Effector memory CD8-positive, alpha-beta T cell (primary cell): ENCODE measurements at places on chromosomes 2 and 18.
A peak's percentile ranks its signal among the peaks of the same experiment; 100 is the strongest.

GRCh38 chr18:60180671-60181070 lies 191.9 kb downstream of the MC4R start:
- no peak for DNase-seq

DNA sequence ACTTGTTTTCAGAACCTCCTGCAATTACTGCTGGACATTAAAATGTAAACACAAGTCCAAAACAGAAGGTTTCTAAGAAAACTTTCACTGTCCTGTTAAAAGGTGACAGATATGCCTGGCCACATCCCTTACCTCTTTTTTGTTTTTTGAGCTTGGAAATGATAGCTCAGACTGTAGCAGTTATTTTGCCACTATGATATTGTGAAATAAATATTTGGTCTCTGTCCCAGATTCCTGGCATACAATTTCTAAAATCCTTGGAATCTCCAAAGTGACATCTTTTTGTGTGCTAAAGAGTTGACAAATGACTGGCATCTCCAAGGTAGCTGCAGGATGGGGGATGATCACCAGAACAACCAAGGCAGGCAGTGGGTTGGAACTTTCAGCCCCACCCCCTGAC lies 16.8 kb downstream of the TPGS2 start:
- no peak for DNase-seq

- DNase-seq = no peak
Observed at GRCh38 chr2:114642988-114643553, 200.6 kb downstream of the DPP10 start.

DNA sequence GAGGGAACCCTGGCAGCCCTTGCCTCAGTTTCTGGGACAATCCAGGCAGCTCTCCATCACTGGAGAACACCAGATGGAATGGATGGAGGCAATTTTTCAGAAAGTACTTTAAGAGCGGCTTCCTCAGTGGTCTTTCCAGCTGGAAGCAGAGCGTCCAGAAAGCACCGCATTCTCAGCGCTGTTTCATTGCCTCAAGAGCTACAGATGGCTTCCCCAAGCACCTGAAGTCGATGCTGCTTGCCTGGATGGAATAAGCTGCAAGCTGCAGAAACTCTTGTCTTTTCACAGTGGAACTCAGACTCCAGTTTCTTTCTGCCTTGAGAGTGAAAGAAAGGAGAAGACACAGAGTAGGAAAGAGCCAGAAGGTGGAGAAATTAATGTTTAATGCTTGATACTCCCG lies 766.9 kb downstream of the TDRD15 start:
- DNase-seq = no peak

- DNase-seq = peak; percentile 43
Observed at GRCh38 chr18:47756364-47757016, 174.0 kb downstream of the SMAD2 start.

GRCh38 chr2:71561441-71562267 lies 108.3 kb downstream of the DYSF start:
- DNase-seq = no peak

DNA sequence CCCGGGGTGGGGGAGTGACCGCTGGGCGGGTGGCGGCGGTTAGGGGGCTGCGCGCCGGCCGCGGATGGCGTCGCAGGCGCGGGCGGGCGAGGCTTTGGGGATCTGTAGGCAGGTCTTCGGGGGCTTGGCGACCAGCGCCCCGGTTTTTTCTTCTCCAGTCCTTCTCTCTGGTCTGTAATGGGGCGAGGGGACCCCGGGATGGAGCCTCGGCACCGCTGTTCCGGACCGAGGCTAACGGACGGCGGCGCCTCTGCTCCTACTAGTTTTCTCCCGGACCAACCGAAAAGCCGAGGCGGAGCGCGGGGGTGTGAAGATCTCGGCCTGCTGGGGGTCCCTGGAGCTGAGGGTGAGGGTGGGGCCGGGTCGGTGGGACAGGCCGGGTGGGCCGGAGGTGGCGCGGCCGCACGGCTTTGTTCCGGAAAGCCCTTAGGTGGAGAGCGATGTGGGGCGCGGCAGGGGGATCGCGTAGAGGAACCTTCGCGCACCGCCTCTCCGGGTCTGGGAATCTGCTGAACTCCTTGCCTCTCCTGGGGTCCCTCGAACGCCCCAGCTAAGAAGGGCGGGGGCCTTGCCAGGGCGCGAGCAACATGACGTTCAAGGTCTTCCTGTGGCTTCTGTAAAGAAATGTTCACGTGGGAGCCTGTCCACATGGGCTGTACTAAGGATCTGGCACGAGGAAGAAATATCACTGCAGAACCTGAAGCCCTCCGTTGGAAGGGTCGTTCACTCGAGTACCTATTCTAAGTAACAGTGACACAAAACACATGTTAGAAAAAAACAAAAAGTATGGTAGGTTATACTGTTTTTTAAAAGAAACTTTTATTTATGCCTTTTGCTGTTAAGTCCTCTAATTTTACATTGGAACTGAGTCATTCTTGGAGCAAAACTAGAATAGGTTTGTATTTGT lies 861 bp downstream of the SLC39A10 start:
- peak; percentile 57 for DNase-seq

DNA sequence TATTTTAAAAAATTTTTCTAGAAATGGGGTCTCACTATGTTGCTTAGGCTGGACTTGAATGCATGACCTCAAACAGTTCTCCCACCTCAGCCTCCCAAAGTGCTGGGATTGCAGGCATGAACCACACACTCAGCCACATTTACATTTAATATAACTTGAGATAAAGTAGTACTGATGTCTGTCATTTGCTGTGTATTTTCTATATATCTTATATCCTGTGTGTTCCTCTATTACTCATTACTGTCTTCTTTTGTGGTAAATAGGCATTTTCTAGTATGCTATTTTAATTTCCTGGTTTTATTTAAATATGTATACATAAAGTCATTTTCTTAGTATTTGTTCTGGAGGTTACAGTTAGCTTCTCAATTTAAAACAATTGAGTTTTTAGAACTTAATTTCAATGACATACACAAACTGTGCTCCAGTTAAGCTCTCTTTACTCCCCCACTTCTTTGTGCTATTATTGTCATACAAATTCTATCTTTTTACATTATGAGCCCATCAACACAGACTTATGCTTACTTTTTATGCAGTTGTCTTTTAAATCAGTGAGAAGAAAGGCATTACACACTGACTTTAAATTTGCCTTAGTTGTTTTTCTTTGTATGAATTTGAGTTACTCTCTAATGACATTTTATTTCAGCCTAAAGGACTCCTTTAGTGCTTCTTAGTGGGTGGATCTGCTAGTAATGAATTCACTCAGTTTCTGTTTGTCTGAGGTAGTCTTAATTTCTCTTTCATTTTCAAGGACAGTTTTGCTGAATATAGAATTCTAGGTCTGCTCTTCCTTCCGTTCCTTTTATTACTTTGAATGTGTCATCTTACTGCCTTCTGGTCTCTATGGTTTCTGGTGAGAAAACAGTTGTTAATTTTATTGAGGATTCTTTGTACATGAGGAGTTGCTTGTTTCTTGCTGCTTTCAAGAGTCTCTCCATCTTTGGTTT lies 6.2 kb upstream of the INPP4A start:
- no peak for DNase-seq

DNA sequence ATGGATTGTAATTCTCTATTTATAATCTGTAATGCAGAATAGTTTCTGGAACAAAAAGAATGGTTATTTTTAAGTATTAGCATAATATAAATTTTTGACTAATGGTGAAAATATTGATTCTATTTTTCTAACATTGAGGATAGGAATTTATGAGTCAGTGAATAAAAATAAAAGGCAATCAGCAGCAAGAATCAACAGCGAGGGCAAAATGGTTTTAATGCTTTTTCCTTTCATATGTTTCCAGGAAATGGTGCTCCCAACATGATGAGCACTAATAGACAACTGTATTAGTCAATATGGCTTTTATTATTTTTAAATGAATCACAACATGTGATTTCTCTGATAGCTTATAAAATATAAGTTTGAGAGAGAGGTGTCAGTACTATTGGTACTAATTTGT lies 90.7 kb upstream of the TFPI start:
- DNase-seq = no peak

DNA sequence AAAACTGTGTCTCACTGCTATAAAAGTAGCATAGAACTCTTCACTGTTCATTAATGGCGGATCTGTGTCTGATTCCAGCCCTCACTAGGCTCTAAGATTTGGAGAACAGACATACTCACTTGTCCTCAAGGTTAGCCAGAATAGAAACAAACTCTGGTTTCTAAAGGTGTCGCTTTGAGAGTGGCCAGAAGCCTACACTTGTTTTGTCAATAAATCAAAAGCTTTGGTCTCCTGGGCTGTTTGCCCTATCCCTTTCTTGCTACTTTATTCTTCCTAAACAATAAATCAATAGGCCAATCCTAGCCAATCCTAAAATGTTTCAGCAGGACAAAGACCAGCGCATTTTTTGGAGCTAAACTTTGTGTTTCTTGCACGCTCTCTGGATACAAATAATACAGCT lies 1064.6 kb upstream of the CHAC2 start:
- no peak for DNase-seq

DNA sequence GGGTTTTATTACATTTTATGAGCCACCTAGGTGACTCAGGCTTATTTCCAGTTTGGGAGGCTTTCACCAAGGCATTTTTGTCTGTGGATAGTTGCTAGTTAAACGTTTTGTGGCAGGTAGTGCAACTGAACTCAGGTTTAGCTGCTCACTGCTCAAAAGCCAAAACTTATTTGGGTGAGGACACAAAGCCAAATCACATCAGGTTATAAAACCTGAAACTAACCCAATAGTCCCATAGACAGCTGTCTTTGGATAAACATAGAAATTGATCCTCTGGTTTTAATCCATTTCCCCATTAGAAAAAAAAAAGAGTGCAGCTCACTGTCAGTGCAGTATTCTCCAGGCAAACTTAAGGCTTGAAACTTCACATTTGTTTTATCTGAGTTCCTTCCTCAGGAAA lies 362.6 kb upstream of the TFPI start:
- DNase-seq = no peak

- peak; percentile 25 for DNase-seq
Observed at GRCh38 chr18:63788447-63789096, 13.4 kb downstream of the SERPINB7 start.

GRCh38 chr18:5389356-5389755 lies 93.8 kb upstream of the ZBTB14 start:
- no peak for DNase-seq

- no peak for DNase-seq
Observed at GRCh38 chr18:6866552-6867085, 137.1 kb downstream of the ARHGAP28 start.

DNA sequence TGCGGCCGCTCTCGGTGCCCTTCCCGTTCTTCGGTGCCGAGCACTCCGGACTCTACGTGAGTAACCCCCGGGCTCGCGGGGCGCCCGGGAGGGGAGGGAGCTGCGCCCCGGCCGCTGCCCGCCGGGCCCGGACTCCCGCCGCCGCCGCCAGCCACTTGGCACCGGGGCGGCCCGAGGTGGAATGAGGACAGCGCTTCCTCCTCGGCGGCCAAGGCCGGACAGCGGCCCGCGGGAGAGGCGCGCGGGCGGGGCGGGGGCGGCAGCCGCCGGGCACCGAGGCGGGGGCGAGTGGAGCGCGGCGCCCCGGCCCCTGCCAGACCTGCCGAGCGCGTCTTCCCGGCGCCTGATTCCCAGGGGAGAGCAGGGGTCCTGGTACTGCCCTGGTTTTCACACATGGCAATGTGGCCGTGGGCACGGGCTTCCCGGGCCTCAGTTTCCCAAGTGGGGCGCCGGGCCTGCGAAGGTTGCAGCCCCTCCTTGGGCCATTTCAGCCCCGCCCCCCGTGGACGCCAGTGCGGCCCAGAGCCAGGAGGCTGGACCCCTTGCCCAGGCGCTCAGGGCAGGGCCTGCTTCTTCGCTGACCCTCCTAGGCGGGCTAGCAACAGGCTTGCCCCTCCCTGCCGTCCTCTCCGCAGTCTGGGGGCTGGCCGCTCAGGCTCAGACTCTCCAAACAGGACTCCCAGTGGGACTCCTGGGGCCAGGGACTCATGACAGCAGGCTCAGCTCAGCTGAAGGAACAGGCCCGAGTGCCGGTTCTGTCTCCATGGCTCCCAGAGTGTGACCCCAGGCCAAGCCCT lies 775 bp downstream of the SNED1 start:
- DNase-seq = no peak

GRCh38 chr2:231522418-231523180 lies 7.6 kb downstream of the NMUR1 start:
- DNase-seq = no peak

DNA sequence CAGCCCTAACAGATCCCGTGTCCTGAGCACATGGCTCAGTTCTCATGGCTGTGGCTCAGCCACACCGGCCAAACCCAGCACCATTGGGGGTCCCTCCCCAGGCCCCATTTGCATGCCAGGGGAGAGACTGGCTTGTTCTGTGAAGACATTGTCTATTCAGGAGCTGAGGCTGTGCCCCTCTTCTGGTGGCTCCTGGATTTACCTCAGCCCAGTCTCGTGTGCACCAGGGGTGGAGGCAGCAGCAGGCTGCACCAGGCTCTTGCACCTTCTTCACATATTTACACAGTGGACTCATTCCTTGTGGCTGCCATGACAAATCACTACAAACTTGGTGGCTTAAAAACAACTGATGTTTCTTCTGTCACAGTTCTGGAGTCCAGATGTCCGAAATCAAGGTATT lies 92.4 kb upstream of the ITGA6 start:
- DNase-seq = no peak

DNA sequence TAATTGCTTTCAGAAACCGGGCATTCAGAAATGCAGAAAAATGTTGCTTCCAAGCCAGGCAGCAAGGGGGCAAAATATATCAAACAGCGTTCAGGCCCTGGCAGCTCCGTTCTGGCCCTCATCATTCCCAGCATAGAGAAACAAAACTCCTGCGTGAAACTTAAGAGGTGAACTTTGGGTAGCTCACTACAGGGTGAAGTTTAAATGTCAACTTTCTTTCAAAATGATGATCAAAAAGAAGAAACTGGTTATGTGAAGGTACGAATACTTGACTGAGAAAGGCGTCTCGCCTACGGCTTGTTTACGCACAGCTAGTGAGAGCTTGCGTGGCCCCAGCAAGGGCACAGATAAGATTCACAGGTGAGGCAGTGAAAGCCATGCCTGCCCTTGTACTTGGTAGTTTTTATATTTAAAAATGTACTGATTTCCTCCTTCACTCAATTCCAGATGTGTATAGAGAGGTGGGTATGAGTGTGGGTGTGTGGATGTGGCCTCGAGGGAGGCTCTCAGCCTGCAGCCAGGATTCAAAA lies 127.5 kb downstream of the NFATC1 start:
- DNase-seq = no peak

- no peak for DNase-seq
Observed at GRCh38 chr2:81389203-81389602, 1084.7 kb upstream of the LRRTM1 start.
